ENCODE measurements at places on chromosomes 7 and 10.

- no peak for DNase-seq
Measured at GRCh38 chr7:5776894-5777660, 4.4 kb downstream of the RNF216 start.

DNA sequence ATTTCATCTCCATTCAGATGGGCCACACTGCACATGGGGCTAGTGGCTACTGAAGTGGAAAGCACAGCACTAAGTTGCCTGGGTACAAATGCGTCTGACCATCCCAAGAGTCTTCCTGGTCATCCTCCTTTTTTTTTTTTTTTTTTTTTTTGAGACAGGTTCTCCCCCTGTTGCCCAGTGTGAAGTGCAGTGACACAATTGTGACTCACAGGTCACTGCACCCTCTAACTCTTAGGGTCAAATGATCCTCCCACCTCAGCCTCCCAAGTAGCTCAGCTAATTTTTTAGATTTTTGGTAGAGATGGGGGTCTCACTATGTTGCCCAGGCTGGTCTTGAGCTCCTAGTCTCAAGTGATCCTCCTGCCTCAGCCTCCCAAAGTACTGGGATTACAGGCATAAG, 3.4 kb upstream of the TRRAP start:
- no peak for DNase-seq

DNA sequence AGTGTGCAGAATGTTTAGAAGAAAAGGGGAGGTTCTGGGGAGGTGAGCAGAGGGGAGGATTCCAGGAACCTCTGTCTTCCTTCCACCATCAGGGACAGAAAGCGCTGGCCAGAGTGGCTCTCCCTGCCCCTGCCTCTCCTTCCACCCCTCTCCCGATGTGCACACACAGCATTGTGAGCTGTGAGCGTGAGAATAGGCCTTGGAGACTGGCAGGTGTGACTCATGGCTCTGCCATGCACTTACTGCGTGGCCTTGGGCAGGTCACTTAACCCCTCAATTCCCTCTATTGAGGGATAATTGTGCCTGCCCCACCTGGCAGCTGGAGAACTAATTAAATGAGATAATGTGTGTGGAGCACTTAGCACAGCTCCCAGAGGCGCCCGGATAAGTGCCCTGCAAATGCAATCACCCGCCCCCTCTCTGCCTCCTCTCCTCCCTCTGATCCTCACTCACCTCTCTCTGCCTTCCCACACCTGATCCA, 115.4 kb downstream of the ZMIZ1 start:
- peak; percentile 65 for DNase-seq

DNA sequence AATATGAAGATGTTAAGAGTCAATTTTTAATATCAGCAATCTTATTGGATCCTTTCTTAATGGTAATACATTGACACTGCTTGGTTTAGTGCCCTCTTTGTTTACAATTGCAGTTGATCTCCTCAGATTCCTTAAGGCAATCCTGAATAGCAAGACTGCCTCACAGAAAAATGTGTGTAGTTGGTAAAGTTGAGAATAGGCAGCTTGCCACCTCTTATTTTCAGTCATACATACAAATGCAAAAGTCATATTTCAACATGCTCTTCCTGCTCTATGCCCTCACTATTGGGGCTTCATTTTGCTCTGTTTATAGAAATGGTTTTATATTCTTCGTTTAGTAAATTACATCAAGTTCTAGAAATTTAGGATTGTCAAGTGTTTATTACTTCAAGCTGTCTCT, 661.1 kb upstream of the ANKRD30A start:
- peak; percentile 54 for DNase-seq

- peak; percentile 60 for DNase-seq
Measured at GRCh38 chr7:24052572-24053260, 231.3 kb upstream of the NPY start.

GRCh38 chr10:95125582-95125981, 56.3 kb upstream of the CYP2C8 start:
- no peak for DNase-seq

DNA sequence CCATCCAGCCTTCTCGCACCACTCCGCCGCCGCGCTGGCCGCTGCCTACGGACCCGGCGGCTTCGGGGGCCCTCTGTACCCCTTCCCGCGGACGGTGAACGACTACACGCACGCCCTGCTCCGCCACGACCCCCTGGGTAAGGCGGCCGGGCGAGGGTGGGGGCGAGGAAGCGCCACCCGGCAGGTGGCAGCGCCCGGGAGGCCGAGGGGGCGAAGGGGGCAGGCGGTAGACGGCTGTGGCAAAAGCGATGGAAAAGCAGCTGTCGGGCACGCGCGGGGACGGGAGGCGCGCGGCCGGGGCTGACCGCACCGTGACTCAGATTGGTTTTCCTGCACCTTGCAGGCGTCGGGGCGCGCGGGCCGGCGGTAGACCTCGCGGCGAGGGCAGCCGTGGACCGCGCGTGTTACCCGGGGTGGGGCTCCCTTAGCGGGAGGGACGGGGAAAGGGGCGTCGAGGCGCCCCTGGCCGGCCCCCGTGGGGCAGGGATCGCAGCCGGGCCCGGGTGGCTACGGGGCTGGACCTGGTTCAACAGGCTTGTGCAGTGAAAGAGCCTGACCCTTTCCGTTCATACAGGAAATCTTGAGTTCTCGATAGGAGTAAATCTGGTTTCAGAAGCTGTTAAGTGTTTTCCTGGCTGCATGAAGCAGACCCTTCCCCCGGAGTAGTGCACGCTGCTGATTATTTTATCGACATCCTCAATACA, 608 bp downstream of the HHEX start:
- peak; percentile 82 for DNase-seq

DNA sequence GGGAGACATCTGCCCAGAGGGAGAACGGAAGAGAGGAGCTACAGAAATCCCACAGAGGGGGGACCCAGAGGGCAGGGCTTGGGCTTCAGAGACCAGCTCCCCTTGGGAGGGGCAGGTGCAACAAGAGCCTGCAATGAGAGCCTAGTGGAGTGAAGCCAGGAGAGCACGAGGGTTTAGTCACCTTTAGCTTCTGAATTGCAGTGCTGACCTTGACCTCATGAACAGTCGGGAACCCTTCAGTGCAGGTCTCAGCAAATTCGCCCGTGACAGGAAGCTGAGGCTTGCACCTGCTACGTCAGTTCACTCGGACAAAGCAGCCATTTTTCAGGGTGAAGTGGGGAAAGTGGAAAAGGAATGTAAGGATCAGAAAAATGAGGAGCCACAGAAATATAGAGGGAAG, 306.8 kb upstream of the CDC14C start:
- no peak for DNase-seq

- no peak for DNase-seq
Measured at GRCh38 chr10:99784727-99785441, 2.4 kb downstream of the ABCC2 start.

DNA sequence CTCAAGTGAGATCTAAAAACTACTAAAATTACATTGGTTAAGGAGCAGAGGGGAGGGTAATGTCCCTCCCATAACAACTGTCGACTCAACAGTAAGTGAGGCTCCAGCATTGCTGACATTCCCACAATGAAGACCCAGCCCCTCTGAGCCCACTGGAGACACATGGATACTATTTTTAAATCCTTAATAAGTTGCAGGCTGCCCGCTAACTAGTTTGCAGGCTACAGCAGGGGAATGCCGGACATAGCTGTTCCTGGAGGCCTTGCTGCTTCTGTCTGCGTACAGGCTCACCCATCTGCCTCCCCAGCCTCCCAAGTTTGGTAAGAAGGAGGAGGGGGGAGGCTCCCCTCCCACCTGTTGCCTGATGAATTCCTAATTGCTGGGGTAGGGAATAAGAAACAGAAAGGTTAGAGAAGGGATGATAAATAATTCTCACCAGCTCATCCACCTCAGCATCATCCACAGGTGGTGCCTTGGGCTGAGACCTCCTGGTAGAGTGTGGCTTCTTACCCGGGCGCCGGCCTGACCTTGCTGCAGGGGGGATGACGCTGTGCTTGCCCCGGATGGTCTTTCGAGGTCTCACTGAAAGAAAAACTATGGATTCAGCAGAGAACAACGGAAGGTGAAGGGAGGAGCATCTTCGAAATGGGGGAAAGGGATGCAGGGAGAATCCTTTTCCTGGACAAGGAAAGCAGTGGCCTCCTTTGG, 10.1 kb downstream of the FZD9 start:
- no peak for DNase-seq

DNA sequence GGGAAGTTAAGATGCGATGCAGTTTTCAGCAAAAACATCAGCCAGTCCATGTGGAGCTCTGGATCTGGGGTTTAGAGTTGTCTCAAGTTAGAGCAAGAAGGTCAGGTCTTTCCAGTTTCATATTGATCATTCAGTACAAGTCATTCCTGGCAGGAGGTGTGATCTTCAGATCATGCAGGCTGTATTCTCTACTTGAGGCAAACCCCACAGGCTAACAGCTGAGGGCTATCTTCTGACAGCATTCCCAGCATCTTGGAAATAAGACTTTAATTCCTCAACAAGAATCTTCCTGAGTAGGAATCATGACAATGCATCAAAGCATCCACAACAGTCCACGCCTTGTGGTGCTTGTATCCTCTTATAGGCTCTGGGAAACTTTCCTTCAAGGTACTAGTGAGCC, 94.9 kb upstream of the ZNF438 start:
- no peak for DNase-seq

GRCh38 chr7:73521636-73522104, 423 bp downstream of the BAZ1B start:
- DNase-seq, result peak; percentile 72

- DNase-seq, result no peak
Measured at GRCh38 chr7:18721429-18721828, 225.9 kb downstream of the HDAC9 start.

DNA sequence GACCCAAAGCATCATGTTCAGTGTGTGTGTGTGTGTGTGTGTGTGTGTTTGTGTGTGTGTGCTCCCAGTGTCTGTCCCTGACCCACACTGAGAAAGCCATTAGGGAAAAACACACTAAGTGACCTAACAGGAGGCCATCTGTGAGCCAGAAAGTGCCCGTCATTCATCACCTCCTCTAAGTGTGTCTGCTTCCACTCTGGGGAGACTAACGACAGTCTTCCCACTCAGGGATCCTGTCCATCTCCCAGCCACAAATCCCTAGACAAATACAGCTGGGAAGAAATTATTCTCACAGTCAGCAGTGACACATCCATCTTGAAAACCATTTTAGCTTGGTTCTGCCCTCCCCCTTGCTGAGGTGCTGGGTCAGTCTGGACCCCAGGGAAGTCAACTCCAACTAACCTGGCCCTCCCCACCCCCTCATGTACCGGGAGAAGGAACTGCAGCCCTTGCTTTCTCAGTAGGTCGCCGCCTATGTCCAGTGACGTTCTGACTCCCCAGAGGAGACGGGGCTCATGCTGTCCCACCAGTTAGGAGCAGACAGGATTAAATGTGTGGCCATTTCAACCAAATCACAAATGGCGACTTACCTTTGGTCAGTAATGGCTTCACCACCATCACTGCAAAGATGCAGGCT, 296.5 kb upstream of the ZNF32 start:
- no peak for DNase-seq

DNA sequence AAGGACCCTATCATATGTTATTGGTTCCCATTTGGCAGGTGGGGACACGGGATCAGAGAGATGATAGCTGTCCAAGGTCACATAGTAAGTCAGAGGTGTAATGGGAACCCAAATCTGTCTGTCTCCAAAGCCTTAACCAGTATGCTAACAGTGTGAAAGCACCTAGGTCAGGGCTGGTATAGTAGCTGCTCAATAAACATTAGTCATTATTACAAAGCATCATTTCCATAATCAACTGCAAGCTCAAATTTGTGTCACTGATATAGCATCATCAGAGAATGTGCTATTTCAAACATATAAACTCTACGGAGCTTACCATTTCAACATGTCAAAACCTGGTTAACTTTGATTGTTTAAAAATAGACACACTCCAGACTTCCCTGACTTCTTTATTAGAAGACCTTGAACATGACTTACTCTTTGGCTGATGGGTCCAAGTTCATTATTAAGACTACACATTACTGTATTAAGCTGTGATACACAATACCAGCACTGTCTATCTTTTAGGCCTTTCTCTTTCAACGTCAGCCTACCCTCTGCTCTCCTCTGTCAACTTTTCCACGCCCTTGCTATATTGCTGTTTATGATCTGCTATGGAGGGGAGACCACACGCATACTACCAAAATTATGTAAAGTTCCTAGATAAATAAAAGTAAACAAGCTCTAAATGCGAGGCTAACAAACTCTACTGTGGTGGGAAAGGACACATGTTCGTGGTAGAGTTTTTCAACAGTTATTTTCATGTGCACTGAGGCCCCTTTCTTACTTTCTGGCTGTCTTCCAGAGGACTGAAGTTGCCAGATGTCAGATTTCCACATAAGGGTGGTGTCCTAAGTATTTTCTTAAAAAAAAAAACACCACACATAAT, 33.6 kb downstream of the DNMBP start:
- peak; percentile 90 for DNase-seq

DNA sequence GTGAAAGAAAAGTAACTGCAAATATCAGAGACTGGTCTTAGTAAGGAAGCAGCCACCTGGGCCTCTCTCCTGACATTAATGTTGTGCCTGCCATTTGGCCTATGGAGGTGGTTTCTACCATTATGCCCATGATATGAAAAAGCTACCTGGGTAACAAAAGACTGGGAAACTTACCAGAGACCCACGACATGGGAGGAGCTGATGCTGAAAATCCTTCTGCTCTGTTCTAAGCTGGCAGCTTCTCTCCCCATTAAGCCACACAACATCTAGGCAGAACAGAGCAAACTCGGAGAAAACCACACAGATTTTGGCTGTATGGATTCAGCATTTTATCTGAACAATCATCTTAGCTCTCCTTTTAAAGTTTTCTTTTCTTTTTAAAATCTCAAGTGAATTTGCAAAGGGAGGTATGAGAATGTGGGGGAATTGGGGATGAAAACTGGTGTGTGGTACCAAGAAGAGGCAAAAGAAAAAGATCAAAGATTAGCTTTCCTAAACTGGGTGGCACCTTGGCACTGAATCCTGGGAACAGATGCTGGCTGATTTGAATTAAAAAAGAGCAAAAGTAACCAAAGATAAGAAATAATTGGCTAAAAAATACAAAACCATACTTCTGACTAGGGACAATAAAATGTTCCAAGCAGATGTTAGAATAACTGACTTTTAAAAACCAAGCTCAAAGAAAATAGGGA, 128.6 kb upstream of the ANKRD1 start:
- no peak for DNase-seq

DNA sequence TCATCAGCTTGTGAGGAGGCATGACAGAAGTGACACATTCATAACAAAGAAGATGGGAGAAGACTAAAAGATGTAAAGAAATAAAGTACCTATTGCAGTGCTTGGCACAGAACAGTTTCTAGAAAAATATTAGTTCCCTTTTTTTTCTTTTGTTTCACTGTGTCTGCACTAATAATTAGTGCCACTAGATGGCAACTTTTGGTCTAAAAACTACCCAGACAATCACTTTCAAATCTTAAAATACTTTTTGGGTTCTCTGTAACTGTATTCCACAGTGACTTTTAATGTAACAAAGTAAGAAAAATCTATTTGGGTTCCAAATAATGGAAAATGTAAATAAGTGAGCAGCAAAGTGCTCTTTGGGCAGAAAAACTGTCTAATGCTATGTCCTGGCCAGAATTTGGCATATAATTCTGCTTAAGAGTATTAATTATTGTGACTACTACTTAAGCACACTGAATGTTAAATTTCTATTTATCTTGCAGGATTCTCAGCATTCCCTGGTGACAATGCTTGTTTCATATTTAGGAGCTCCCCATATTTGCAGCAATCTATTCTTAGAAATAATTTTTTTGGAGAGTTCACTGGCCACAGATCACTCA, 134.8 kb upstream of the KIF5B start:
- DNase-seq, result peak; percentile 80
